ENCODE measurements at places on chromosomes 2 and 18.

DNA sequence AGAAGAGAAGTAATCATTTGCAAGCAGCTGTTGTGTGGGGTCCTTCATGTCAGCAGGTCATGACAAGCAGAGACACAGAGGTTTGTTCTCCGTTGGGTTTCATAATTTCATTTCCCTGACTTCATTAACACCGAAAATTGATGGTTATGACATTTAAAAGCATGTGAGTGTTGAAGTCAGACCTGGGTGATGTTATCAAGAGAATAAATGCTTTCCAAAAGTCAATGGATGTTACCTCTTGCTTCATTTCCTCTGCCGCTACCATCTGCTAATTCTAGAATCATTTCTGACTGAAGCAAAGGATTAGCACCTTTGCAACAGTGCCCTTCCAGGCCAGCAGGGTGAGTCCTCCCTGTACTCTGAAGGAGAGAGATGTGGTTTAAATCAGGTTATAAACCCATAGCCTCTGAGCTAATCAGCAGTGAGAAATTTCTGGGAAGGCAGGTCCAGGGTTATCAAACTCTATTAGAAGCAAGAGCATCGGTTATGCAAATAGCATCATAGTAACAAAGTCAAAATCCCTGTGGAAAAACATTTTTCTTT, 446.2 kb downstream of the PIK3C3 start:
- no peak for DNase-seq

DNA sequence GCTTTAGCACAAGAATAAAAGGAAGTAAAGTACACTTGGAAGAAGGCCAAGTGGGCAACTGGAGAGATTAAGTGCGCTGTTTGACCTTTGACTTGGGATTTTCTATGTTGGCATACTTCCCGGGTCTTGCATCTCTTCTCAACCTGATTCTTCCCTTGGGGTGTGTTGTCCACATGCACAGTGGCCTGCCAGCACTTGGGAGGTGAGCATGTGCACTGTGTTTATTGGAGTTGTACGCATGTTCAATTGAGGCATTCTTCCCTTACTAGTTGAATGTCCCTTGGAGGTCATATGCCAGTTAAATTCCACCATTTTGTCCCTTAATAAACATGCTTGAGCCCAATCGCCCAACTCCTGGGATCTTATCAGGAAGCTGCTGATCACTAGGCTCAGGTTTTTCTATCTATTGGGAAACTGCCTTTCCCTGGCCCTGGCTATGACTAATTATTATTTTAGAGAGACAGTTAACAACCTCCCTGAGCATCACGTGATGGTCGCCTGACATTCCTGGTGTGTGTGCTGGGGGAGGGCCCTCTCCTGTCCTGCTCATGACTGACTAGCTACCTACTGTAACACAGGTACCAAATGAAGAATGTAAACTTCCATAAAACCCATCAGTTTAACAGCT, 62.5 kb upstream of the RAPGEF4 start:
- DNase-seq: no peak

DNA sequence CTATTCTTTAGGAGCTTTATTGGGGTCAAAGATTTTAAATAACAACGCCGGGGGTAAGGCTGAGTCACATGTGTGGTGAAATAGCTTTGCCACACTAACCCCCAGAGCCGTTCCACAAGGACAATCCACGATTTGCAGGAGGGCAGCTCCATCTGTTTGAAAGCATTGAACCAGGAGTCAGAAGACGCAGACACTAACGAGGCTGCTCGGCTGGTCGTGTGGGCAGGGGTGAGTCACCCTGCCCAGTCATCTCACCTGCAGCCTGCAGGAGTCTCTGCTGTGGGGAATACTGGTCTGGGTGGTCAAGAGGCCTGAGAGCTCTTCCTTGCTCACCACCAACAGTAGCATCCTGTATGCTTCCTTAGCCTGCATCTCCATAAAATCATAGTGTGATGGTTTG, 149.2 kb upstream of the NCK2 start:
- DNase-seq: no peak

DNA sequence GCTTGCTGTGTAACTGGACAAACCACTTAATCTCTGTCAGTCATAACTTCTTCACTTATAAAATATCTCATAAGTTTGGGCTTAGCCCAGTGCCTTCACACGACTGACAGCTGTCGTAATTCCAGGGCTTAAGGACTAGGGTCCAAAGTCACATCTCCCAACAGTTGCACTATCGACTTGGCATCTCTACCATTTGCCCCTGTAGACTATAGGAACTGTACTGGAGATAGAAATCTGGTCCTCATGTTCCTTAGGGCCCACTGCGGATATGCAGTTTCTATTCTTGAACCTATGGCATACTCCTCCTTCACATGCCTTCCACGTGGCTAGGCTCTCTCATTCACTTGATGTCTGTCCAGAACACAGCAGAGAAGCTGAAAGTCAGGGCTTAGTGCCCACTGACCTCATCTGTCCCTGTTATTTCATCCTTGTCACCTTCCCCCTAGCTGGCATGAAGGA, 2.7 kb downstream of the ABHD1 start:
- no peak for DNase-seq

DNA sequence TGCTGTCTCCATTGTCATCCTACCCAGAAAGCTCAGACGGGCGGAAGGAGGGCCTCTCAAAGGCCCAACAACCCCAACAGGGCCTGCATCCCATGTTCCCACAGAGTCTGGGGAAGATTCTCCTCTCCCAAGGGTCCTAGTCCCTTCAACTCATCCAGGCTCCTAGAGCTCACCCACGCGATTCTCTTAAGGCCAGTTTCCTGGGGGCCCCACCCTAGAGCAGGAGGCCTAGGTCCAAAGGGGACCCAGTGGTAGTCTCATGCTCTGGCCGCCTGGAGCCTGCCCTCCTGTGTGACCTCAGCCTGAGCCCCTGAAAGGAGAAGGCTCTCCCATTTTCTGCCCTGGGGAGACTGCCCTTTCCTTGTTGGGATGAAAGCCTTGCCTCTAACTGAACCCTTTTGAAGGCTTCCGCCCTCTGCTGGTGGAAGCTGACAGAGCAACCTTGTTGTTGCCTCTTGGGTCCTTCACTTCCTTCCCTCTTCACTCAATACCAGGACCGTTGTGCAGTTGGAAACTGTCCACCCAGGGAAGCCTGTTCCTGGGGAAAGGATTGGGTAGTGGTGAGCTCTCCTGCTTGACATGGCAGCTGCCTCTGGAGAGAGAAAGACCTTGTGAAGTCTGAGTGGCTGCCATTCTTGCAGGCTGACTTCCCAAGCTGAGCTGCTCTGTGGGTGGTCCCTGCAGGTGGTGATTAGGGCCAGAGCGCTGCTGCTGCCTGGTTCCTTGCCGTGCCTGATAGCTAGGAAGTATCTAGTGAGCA, 86.0 kb upstream of the ALPP start:
- DNase-seq: peak; percentile 38

DNA sequence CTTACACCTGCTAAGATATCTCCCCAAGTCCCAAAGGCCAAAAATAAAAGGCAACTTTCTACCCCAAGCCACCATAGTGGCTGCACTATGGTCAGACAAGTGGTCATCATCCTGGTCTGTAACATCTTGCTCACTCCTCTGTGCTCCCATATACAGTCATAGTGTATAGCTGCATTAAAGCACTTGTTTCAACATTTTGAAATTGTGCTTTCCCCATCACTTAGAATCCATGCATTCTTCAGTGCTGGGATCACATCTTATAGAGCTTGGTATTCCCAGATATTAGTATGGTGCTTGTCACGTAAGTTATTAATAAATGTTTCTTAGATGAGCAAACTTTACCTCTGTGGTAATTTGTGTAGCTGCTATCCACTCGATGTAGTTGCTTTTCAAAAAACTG, 40.4 kb upstream of the CDC42EP3 start:
- DNase-seq: no peak

DNA sequence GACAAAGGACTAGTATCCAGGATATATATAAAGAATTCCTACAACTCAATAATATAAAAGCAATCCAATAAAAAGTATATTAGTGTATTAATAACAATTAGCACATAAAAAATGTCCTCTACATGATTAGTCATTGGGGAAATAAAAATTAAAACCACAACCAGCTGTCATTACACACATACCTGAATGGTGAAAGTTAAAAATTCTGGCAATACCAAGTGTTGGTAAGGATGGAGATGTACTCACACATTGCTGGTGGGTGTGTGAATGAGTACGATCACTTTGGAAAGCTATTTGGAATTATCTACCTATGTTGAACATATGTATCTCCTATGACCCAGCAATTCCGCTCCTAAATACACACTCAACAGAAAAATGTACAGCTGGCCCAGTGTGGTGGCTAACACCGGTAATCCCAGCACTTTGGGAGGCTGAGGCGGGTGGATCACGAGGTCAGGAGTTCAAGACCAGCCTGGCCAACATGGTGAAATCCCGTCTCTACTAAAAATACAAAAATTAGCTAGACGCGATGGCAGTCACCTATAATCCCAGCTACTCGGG, 14.3 kb upstream of the NOL10 start:
- DNase-seq: no peak
